ENCODE measurements at places on chromosomes 2 and 18.

GRCh38 chr2:200042944-200043343 lies 87.6 kb downstream of the MAIP1 start:
- DNase-seq = no peak

DNA sequence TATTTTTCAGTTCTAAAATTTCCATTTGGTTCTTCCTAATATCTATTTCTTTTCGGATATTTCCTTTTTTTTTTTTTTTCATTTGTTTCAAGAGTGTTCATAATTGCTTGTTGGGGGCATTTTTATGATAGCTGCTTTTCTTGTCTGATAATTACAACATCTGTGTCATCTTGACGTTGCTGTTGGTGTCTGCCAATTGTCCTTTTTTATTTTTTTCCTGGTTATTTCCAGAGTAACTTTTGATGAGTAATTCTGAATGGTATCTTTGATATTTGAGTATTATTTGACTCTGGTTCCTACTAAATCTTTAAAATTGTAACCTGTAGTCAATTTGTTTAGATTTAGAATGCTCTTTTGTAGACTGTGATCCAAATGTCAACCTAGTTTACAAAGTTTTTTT lies 51.3 kb upstream of the CHRNA1 start:
- no peak for DNase-seq

DNA sequence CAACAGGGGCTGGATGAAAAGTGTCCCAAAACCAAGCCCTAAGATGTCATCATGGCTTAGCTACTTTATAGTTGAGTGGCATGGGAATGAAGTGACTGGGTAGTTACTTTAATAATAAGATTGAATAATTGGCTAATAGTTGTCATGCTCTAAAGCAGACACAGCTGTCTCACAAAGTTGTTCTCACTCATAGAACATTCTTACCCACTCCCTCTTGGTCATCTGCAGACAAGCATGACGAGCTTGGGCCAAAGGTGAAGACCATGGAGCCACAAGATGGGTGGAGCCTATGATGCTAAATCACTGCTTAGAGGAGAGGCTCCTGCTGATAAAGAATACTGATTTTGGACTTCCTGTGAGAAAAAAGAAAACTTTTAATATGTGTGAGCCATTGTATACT lies 62.4 kb upstream of the MMADHC start:
- DNase-seq = no peak

DNA sequence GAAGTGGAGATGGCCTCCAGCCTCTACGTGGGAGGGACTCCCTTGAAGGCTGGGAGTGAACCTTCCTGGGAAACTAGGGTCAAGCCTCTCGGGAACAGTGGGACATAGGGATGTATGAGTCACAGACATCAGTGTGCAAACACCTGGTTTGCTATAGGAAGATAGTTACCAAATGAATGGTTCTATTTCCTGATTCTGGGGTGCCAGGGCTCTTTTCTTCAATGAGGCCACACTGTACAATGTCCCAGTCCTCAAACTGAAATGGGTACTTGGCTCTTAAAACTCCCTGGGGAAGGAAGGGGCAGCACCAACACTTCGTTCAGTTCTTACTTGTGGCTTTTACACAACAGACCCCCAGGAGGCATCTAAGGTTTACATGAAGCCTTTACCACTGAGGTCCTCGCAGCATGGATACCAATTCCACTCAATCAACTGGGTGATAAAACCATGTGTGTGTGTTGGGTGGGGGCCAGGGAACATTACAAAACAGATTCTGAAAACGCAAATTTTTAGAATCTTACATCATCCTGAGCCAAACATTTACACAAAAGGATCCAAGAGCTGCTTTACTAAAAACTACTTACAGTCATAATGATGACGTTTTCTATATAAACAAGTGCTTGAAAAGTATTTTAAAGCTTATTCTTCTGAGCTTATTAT lies 10.4 kb downstream of the ERFE start:
- no peak for DNase-seq

DNA sequence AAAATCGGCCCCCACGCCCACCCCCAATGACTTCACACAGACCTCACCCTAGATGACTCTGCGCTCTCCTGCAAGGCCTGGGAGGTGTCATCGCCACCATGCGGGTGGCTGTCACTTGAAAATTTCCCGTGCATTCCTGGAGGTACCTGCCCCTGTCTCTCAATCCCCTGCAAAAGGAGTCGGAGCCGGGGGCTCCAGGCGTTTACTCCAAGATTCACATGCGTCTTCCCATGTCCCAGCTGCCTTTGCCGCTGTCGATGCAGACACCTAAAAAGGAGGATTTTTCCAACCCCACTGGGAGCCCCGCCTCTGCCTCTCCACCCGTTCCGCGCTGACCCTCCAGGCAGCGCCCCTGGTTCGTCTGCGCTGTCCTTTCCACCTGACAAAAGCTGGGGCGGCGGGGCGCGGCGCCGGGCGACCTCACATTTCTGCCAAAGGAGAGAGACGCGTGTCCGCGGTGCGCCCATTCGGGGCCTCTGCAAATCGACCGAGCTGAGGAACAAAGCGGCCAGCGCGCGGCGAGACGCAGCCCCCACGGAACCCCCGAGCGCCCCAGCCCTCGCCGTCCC lies 667 bp downstream of the REEP1 start:
- DNase-seq = peak; percentile 44

DNA sequence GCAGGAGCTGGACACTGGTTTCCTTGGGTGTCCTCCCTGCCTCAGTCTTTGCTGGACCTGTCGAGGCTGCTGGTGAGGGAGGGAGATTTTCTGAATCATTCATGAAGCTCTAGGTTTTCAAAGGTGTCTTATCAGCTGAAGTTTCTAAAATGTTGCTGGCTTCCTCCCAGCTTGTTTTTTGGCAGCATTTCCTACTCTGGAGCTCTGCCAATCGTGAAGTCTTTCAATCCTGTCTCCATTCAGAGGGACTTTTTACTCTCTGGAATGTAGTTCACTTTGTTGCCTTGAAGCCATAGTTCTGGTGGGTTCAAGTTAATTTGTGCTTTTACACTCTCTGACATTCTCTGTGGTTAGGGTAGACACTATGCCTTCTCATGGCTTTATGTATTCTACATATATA lies 23.9 kb downstream of the SNTG2 start:
- DNase-seq = no peak

DNA sequence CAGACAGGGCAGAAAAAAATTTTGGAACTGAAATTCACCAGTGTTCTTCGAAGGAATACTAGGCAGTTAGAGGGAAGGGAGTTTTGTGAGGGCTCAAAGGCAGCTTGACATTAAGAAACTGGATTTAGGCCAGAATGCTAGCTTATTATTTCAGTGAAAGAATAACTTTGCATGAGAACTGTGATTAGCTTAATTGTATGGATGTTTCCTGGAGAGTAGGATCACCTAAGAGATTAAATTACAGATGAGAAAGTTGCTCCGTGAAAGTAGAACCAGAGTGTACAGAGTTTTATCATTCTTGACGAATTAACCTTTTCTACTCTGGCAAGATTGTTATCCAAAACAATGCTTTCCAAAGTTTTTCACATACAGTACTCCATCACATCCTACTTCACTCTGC lies 6.2 kb downstream of the SPAG16 start:
- DNase-seq = no peak

DNA sequence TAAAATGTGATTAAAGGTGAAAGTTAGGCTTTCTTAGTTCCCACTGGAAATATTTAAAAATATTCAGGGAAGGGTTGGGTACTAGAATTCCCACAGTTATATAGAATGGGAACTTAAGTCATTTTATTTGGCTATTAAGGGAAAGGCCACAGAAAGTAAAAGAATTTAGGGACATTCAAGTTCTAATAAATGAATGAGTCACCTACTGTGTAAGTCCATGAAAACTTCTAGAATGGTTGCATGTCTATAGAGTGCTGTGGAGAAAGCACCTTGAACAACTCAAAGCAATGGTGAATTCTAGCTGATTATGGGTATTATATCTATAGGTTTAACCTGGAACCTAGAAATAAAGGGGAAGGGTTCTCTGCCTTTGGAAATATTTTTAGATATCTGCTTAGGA lies 28.1 kb upstream of the SLC4A10 start:
- DNase-seq = no peak

GRCh38 chr2:112482309-112483041 lies 519 bp downstream of the TTL start:
- peak; percentile 65 for DNase-seq

GRCh38 chr2:120834206-120834605 lies 98.5 kb downstream of the GLI2 start:
- no peak for DNase-seq

- DNase-seq = no peak
Measured at GRCh38 chr18:55868909-55869308, 280.9 kb upstream of the TCF4 start.
